ENCODE measurements at places on chromosomes 1 and 21.

GRCh38 chr21:39984286-39984991 lies 117.2 kb downstream of the PCP4 start:
- no peak for DNase-seq

DNA sequence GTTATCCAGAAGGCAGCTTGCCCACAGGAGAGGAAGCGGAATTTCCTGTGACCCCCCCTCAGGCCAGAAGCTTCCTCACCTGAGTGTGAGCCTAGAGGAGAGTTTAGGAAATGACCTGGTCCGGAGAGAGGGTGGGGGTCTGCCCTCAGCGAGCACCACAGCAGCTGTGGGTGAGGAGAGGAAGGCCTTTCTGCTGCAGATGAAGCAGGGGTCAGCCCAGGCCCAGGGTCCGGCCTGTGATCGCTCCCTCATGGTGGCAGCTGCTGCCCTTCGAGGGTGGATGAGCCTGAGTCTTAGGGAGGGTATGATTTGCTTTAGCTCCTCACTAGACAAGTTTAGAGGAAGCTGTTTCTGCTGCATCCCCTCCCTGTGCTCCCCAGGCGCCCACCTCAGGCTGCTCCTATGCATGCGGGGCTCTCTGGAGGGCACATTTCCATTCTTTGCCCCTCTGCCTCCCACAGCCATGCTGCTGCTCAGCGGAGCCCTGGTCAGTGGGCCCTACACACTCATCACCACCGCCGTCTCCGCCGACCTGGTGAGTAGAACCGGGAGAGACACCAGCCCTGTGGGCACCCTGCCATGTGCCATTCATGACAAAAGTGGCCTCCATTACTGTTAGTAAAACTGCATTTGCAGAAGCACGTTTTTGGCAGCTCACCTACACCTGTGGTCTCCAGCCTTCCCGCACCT lies 53.0 kb downstream of the SLC37A1 start:
- no peak for DNase-seq

- no peak for DNase-seq
Observed at GRCh38 chr1:216046336-216046735, 376.9 kb downstream of the USH2A start.

DNA sequence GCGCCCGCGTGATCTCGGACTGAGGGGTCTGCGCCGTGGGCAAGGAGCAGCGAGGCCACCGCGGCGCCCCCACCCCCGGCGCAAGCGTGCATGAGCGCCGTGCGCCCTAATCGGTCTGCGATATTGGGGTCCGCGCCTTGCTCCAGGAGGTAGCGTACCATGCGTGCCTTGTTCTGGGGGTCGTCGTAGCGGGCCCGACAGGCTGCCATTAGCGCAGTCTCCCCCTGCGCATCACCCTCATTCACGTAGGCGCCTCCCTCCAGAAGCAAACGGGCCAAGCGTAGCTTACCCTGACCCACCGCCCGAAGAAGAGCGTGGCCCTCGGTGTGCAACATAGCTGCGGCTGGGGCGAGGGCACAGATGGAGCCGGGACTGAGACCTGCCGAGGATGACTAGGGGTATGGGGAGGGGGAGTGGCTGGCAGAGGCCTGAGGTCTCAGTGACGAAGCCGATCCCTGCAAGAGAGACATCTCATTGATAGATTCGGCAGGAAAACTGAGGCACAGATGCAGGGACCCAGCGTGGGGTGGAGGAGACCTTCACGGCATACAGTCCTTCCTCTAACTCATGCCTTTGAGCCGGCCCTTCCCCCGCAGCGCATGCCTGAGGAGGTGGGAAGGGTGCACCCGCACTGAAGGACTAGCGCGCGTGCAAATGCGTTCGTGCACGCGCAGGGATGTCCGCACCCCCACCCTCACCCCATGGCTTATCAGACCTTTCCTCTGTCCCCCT lies 2.8 kb downstream of the ANKRD34A start:
- DNase-seq: no peak

- no peak for DNase-seq
Observed at GRCh38 chr1:47024141-47024801, 802 bp downstream of the CYP4X1 start.

- DNase-seq: no peak
Observed at GRCh38 chr1:9455487-9456234, 83.6 kb upstream of the SLC25A33 start.

- no peak for DNase-seq
Observed at GRCh38 chr1:214281021-214281719, at the start of gene SMYD2. Gene SMYD2 (plus strand): TSS chr1:214281159. CDS start chr1:214281255, 96 bp downstream.

- no peak for DNase-seq
Observed at GRCh38 chr1:243422362-243422761, 166.5 kb downstream of the SDCCAG8 start.

- DNase-seq: no peak
Observed at GRCh38 chr1:47213230-47213963, 18.6 kb downstream of the TAL1 start.

DNA sequence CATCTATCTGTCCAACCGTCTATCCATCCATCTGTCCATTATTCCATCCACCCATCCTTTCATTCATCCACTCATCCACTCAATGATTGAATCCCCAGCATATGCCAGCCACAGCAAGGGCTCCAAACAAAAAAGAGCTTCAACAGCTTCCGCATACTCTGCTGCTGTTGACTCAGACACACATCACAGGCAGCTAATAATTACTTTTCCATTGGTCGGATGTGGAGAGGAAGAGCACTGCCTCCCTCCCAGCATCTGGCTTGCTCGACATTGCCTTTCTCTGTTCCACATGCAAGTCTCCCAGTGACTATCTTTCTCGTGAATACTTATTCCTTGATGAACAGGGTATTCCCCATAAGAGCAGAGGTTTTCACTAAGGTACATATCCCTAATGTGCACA lies 176.5 kb downstream of the HIVEP3 start:
- no peak for DNase-seq

DNA sequence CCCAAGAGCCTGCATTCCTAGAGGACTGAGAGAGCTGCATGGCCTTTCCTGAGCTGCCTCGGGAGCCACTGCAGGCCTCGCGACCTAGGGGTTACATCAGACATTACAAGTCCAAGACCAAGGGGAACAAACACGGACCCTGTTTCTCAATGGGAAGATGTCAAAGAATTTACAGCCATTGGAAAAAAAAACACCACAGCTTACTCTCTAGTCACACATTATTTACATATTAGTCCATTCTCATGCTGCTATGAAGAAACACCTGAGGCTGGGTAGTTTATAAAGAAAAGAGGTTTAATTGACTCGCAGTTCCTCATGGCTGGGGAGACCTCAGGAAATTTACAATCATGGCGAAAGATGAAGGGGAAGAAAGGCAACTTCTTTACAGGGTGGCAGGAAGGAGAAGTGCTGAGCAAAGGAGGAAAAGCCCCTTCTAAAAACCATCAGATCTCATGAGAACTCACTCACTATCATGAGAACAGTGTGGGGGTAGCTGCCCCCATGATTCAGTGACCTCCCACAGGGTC lies 8.4 kb upstream of the PRMT2 start:
- DNase-seq: no peak

GRCh38 chr1:116368241-116368640 lies 4.8 kb upstream of the ATP1A1 start:
- no peak for DNase-seq

GRCh38 chr1:167477986-167478385 lies 40.3 kb downstream of the CD247 start:
- DNase-seq: no peak

DNA sequence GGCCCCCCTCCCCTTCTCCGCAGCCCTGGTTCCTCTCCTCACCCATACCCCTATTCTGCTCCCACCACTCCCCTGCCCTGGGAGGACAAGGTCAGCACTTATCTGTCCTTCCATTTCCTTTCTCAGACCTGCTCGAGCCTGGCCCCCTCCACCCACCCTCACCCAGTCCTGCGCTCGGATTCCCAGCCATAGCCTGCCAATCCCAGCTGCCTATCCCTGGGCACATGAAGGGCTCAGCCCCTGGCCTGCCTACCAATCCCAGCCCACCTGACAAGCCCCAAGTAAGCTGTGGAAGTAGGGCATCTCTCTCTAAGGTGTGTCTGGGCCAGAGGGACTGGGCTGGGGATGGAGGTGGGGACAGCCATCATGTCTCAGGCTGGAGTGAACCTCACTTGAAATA lies 5.4 kb downstream of the BLACAT1 start:
- DNase-seq: no peak

DNA sequence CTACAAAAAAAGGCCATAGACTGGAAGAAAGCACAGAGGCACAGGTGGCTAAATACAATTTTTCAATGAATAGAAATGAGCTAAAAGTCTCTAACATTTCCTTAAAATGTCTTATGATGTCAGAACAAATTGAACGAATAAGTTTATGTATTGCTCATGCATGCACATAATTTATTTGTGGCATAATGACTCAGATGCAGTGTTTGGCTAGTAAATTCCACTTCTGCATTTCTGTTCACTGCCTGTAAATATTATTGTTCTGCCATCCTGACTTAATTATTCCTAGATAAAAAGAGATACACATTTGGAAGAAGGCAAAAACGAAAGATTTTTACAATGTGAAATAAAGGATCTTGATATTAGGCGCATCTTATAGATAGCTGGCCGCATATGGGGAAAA lies 26.6 kb upstream of the EXO1 start:
- DNase-seq: no peak

DNA sequence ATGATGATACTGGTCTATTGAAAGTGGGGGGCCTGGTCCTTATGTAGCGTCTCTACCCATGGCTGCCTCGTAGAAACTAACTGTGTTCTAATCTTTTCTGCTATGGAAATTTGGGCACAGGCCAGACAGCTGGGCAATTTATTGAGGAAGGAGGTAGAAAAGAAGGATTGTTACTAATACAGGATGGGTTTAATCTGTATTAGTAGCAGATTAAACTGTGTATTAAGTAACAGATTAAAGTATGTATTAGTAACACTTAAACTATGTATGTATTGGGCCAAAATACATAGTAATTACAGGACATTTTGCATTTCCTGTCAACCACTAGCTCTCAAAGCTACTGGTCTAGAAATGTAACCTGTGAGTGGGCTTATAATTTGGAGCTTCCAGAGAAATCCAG lies 142.0 kb downstream of the MAST2 start:
- no peak for DNase-seq

DNA sequence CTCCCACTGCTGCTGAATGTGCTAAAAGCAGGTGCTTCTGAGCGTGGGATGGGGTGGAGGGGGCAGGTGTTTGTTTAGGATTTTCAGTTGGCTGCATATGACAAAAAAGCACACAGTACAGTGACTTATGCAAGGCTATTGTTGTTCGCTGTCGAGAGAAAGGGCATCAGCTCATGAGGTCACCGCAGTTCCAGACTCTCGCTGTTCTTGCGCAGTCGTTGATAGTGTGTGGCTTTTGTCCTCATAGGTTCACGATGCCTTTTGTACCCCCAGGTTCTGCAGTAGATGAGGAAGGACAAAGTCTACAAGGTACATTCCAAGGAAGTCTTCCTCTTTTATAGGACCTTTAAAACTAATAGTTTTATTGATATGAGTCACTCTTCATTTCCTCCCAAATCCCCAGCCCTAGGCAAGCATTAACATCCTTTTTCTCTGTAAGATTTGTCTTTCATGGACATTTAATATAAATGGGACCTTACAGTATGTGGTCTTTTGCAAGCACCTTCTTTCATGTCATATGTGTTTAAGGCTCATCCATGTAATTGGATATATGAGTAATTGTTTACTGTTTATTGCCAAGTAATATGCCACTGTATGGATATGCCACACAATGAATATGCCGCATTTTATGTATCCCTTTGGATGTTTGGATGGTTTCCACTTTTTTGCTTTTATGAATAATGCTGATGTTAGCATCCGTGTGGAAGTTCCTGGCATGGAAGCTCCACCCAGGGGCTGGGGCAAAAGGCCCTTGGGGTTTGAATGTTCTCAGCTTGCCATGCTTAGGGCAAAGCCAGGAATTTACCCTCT lies 14.5 kb upstream of the NLRP3 start:
- DNase-seq: no peak

DNA sequence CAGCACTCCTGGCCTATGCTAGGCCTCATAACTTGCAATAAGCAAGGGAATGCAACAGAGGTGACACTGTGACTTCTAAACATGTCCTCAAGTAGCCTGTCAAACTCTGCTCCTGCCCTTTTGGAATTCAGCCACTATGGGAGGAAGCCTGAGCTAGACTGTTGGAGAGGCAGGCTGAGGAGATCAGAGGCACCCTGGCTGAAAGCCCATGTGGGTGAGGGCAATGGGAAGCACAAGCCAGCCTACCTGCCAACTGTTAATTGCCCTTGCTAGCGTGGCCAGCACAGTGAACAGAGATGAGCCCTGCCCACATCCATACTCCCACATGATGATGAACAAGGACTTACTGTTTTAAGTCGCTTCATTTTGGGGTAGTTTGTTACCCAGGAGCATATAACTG lies 17.7 kb downstream of the GNB1 start:
- DNase-seq: no peak

DNA sequence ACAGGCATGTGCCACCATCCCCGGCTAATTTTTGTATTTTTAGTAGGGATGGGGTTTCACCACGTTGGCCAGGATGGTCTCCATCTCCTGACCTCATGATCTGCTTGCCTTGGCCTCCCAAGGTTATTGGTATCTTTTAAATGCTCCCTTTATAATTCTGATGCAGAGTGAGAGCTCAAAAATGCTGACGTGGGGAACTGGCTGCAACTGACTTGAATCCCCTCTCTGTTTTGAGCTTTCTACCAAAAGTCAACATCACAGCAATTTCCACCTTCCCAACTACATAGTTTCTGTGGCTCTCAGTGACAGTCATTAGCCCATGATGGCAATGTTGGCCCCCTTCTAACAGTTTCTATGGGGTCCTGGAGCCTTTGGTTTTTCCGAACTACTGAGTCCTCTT lies 268.2 kb upstream of the FOXD3 start:
- DNase-seq: no peak

DNA sequence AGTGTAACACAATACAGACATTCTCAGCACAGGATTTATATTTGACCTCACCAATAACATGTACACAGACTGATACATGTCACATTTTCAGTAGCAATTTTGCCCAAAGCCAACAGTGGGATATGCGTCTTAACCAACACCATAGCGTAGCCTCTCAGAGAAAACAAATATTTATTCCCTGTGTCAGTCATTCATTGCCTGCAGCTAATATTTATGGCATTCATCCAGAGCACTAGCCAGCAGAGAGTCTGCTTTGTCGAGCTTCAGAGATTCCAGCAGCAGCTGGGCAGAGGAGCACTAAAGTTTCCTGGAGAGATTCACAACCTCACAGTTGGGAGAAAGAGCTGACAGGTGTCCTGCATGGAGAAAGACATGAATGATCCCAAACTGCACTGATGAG lies 400.7 kb upstream of the DAB1 start:
- no peak for DNase-seq
